Activated T-cell treated with anti-CD3 and anti-CD28 coated beads for 48 hours (primary cell): ENCODE measurements at places on chromosomes 7 and 10.

GRCh38 chr10:75294866-75295701 is 59.3 kb upstream of the COMTD1 start:
- peak; percentile 63 for DNase-seq

GRCh38 chr10:92242910-92243671 is 47.8 kb downstream of the CPEB3 start:
- no peak for DNase-seq

DNA sequence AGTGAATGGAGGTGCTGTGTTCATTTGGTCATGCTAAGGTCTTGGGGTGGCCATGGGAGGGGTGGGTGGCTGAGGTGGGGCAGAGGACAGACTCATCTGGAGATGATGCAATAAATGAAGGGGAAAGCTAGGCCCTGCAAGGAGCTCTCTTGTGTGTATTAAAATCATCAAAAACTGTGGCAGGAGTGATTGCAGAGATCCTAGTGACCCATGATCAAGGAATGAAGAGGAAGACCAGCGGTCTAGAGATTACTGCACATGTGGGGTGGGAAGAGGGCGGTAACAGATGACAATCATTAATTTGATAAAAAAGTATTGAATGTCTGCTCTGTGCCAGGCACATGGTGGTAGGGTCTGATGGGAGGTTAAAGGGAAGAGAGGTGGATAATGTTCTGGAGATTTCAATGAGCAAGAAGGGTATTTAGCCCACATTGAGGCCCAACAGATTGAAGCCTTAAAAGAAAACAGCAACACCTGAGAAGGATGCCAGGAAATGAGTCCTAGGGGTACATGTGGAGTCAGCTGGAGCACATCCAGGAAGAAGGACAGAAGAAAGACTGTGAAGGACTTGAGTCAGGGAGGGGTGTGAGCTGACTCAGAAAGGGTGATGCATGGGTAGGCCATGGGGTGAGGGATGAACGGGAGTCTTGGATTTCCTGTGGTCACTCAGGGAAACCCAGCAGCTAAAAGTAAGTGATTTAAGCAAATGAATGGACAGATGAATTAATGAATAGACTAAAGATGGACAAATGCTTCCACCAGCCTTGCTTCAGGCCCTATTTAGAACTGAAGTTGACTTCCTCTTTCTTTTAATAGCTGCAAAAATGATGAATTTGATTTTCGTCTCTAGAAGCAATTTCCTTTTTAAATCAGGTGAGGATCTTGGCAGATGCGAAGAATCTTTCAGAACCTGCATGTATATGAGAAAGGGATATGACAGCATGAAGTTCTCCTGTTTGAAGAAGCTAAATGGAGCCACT is 83.1 kb upstream of the IGFBP3 start:
- DNase-seq, result no peak

GRCh38 chr7:116290740-116291139 is 80.4 kb downstream of the TES start:
- no peak for DNase-seq

DNA sequence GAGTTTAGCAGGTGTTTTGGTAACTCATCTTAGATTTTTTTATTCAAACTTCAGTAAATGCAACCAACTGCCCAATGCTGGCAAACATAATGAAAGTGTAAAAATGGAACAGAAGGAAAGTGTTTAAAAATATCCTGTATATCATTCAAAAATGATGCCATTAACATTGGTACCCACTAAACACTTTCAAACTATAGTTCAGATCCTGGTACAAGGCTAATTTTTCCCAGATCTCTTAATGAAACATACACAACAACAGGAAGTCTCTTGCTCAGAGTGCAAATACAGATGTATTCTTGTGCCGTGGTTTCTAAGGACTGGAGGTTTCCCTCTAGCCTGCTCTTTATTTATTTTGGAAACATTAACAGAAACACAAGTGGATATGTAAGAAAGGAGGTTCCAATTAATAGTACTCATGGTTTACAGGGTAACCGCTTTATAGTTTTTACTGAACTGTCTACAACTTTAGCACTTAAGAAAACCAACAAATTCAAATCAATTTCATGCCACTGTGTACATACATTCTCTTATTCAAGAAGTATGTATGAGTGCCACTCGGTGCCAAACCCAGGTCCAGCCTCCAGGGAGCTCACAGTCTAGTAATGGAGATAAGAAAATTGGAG is 176.0 kb upstream of the AKR1E2 start:
- no peak for DNase-seq

DNA sequence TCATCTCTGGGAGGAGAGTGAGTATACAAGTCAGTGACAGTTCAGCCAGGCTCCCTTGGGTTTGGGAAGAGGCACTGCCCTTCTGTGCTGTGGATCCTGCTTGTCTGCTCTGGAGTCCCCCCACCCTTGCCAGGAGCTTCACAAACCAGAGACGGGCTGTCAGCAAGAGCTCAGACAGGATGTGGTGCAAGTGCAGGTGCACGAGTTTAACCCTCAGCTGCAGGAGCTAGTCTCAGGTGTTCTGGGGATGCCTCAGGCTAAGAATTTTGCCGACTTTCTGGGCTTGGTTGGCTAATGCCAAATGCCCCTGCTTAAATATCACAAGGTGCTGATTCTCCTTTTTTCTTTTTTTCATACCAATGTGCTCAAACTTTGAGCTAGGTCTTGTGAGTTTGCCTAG is 22.3 kb downstream of the ZNF783 start:
- no peak for DNase-seq

- DNase-seq, result no peak
Observed at GRCh38 chr7:74013539-74014272, 14.3 kb upstream of the ELN start.

GRCh38 chr10:103449208-103450144 is 2.7 kb downstream of the CALHM2 start:
- DNase-seq, result no peak

- DNase-seq, result no peak
Observed at GRCh38 chr7:25792586-25792985, 359.4 kb upstream of the NFE2L3 start.

DNA sequence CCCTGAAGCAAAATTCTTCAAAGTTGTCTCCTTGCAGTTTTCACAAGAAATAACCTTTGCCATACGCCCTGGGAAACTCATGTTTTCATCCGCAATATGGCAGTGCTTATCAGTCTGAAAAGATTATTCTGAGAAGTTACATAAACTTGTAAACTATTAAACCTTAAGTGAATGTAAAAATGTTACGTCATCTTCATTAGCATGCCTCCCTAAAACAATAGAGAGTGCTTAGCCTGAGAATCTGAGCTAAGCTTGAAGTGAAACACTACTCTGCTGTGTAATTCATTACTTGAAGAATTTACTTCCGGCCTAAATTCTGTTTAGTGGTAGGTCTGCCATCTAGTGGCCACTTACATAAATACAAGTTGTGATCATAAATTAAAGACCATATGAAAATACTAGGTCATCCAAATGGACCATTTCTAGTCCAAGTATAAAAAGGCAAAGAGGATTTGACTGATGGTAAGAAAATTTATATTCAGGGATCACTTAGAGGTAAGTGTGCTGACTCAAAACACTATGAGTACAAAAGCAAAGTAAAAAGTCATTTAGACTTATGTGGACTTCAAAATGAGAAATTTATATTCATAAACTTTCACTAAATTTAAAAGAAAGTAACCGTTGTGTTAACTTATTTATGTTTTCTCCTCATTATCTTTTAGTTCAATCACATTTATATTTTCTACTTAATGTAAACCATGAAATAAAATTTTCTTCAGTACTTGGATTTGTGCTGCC is 745.1 kb upstream of the LRRTM3 start:
- no peak for DNase-seq

DNA sequence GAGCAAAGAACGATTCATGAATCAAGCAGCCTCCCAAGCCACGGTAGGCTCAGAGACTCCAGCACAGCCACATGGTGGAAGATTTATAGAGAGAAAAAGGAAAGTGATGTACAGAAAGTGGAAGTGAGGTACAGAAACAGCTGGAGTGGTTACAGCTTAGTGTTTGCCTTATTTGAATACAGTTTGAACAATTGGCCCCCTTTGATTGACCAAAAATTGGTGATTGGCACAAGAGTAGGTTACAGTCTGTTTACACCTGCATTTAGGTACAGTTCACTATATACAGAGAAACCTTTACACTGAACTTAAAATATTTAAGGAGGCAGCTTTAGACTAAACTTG is 136.4 kb upstream of the ASAH2 start:
- DNase-seq, result no peak

DNA sequence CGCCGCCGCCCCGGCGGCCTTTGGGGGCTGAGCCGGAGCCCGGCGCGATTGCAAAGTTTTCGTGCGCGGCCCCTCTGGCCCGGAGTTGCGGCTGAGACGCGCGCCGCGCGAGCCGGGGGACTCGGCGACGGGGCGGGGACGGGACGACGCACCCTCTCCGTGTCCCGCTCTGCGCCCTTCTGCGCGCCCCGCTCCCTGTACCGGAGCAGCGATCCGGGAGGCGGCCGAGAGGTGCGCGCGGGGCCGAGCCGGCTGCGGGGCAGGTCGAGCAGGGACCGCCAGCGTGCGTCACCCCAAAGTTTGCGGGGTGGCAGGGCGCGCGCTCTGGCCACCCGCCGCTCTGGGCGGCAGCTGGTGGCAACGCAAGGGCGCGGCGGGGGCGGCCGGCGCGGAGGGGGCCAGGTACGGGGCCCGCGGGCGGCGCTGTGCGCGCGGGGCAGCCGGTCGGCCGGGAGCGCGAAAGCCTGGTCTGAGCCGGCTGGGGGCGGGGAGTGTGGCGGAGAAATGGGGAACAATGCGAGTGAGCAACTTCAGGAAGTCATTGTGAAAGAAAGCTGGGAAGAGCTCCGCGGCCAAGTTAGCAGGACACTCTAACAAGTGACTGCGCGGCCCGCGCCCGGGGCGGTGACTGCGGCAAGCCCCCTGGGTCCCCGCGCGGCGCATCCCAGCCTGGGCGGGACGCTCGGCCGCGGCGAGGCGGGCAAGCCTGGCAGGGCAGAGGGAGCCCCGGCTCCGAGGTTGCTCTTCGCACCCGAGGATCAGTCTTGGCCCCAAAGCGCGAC is at the start of gene IKZF1:
Gene IKZF1 (plus strand): TSS at position 588 of the 782 bp plus-strand sequence. CDS start 14,346 bp downstream, outside the sequence.
- peak; percentile 71 for DNase-seq

DNA sequence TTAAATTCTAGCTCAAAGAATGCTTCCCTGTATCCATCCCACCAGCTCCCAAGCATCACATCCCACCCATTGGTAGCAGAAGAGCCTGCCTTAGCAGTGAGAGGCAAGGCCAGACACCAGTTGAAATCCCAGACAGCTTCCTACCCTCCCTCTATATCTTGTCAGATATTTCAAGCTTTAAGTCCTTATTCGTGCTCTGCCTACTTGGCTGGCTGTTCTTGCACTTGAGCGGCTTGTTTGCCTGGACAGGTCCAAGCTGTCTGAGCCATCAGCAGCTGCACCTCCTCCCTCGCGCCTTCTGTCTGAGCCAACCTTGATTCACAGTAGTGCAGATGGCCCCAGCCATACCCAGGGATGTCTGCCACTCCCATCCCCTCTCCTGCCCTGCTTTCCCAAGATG is 16.4 kb downstream of the LRRC4 start:
- no peak for DNase-seq

DNA sequence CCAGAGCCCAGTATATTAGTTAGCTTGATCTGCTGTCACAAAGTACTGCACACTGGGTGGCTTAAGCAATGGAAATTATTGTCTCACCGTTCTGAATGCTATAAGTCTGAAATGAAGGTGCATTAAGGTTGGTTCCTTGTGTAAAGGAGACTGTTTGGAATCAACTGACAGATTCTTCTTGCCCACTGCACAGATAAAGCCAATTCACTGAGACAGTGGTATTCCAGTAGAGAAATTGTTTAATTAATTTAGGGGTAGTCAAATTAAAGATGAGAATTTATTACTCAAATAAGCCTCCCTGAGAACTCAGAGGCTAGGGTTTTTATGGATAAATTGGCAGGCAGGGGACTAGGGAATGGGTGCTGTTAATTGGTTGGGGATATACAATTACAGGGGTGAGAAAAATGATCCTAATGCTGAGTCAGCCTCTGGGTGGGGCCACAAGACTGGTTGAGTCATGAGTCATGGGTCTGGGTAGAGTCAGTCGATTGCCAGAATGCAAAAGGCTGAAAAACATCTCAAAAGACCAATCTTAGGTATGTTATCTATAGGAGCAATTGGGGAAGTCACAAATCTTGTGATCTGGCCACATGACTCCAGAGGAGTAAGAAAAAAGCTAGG is 23.5 kb upstream of the SAMD9L start:
- no peak for DNase-seq

- DNase-seq, result no peak
Observed at GRCh38 chr10:63724922-63725321, 203.7 kb downstream of the REEP3 start.

DNA sequence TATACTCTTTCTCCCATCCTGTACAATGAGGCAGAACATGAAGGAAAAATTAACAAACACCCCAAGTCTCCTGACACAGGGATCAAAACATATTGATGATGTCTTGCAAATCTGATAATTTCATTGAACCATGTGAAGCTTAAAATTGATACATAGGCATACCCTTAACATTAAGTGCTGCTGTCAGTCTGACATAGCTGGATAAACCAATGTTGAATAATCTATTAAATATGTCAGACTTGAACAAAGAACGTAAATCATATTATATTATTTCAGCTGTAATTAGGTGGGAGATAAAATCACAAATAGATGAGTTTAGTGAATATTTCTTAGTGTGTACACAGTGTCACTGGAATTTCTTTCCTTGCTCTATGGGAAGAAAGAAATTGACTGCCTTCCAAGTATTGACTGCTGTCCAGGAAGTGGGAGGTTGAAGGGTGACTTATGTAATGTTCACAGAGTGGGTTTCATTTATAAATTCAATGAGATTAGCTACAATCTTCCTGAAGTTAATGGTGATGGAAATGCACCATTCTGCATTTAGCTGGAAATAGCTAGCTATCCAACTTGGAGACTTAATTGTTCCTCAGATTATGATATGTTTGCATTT is 170.8 kb downstream of the AUTS2 start:
- no peak for DNase-seq

DNA sequence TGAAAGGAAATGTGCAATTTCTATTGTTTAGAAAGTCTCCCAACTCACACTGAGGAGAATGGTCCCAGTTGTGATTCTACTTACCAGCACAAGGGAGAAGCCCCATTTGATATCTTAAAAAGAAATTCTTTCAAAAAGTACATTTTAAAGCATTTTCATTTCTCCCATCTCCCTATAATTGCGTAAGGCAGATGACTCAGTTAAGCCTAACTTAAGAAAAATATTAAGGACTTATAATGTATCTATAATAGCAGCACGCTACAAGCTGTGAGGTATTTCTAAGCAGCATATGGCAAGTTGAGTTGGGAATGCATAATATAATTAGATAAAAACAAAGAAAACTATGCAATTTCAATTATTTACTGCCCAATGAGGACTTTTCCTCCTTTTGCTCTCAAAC is 8.5 kb upstream of the NRCAM start:
- DNase-seq, result no peak

- DNase-seq, result no peak
Observed at GRCh38 chr7:19404912-19405329, 259.7 kb upstream of the FERD3L start.
